ENCODE measurements at places on chromosomes 11 and 22.

GRCh38 chr11:129937592-129938238, 42.3 kb upstream of the NFRKB start:
- peak; percentile 62 for DNase-seq

DNA sequence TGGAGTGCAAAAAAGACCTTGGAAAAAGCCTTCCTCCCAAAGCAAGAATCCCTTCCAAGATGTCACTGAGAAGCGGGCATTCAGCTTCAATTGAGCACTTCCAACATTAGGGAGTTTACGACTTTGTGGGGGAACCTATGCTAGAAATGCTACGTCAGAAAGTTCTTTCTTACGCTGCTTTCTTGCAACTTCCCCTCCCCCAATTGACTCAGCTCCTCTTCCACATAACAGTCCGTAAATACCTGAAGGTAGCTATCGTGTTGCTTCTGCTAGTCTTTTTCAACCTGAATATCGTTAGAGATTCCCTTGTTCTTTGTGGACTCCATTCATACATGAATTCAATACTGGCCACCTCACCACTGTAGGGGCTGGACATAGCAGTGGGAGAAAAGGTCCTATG, 47.0 kb downstream of the VSIG10L2 start:
- DNase-seq, result peak; percentile 57

DNA sequence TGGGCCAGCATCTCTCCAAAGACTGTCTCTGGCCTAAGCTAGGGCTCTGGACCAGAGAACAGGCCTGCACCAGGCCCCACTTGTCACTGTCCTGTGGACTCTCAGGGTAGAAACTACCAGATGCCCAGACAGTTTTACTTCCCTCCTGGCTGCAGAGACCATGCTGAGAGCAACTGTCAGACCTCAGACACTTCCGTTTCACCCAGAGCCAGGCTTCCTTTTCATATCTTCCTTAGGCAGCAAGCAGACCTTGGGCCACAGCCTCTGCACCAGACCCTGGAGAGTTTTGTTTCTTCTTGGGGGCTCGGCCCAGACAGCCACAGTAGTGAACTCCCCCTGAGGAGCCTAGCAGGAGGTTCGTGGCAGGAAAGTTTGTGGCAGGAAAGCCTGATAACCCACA, 12.1 kb upstream of the FCHSD2 start:
- DNase-seq, result no peak

- DNase-seq, result peak; percentile 88
Measured at GRCh38 chr11:65225279-65226102, 36.3 kb upstream of the POLA2 start.

- no peak for DNase-seq
Measured at GRCh38 chr11:2263724-2264360, 6.5 kb downstream of the ASCL2 start.

GRCh38 chr11:9761441-9761945, 97.6 kb downstream of the SWAP70 start:
- no peak for DNase-seq

GRCh38 chr11:35145271-35145670, 6.3 kb downstream of the CD44 start:
- DNase-seq, result no peak

GRCh38 chr22:44663256-44663999, 38.6 kb upstream of the PRR5 start:
- DNase-seq, result no peak

GRCh38 chr11:72179804-72180396, 12.0 kb upstream of the FOLR1 start:
- DNase-seq, result no peak

Measured in GM23338 (cell line).